ENCODE measurements at places on chromosomes 3 and 15. TPM values are rescaled to one million over a fixed set of nuclear protein-coding genes. Genes with fewer than 3 reads are reported as not detected.

GRCh38 chr3:150751781-150752263 lies 11.1 kb downstream of the SIAH2 start:
- no peak for DNase-seq

DNA sequence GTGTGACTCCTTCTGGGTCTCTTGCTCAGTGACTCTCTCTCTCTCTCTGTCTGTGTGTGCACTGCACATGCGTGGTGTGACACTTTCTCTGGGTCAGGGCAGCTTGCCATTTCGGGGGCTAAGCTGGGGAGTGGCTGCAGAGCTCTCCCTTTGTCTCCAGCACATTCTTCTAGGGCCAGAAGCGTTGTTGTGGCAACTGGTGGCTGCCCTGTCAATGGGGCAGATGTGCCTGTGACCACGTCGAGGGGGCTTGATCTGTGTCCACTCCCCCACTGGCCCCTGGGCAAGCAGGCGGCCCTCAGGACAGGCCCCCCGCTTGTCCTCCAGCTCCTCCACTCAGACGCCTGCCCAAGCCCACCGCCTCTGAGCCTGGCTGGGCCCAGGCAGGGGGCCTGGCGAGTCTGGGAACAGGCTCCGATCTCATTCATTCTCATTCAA lies 67.8 kb downstream of the WNT7A start:
- peak; percentile 29 for DNase-seq

- DNase-seq: no peak
Observed at GRCh38 chr3:16254916-16255315, 9.8 kb downstream of the DPH3 start.

DNA sequence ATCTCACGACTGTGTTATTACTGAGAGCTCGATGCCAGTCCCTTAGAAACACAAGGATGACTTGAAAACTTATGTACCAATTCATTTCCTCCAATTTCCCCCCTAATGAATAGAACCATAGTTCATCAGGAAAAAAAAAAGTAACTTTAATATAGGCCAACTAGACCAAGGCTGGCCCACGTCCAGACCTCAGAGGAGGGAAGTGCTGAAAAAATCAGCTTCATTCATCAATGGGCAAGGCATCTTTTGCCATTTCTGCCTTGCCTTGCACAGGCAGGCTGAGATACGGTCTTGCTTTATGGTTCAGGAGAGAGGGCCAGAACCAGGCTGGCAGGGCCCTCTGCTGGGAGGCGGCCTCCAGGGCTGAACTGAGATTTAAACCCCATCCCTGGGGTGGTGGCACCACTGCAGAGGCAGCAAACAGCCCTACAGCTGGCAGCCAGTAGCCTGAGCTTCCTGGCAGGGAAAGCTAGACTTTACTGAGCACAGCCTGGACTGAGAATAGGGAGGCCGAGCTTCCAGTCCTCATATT lies 104.1 kb upstream of the TNFAIP8L3 start:
- DNase-seq: no peak

GRCh38 chr3:15345608-15346137 lies 13.3 kb upstream of the SH3BP5 start:
- DNase-seq: no peak

DNA sequence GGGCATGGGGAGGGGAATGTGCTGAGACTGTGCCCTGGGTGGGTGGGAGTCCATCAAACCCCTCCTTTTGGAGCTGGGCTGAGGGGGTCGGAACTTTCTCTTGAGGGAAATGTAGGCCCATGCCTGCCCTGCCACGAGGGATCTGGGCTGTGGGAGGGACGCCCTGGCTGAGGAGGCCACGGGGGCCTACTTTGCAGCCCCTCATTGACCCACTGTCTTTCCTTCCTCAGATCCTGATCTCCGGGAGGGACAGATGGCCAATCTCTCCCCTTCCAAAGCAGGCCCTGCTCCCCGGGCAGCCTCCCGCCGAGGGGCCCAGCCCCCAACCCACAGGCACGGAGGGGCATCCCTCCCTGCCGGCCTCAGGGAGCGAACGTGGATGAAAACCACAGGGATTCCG lies 25.3 kb downstream of the LOXL1 start:
- no peak for DNase-seq

GRCh38 chr3:175798326-175798725 lies 939.2 kb downstream of the NAALADL2 start:
- DNase-seq: no peak

- DNase-seq: no peak
Observed at GRCh38 chr3:188531210-188531609, 377.3 kb downstream of the LPP start.

DNA sequence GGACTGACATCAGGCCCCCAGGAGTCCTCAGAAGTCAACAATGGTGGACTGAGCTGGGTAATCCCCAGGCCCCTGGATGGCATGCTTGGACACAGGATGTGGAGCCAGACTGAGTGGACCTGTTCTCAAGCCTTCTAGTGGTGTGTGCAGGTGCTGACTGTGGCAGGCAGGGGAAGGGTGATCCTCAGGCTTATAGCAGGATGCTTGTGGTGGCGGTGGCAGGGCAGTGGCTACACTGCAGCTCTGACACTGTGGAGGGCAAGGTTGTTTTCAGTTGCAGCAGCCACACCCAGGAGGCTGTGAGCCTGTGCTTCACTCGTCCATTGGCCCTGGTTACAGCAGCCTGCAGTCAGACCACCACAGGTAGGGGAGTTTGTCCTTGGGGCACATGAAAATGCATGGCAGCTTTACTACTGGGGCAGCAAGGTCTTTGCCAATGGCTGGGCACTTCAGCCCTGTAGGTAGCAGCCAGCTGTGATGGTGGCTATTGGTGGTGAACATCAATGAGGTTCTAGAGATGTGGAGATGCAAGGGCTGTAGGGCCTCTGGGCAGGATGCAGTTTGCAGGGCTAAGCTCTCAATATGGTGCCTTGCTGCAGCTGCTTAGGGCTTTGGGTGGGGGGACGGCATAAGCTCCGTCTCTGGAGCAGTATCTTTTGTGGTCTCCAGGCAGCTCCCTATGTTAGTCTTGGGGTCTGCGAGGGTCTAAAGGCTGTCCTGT lies 17.5 kb upstream of the MYO5A start:
- no peak for DNase-seq

- no peak for DNase-seq
Observed at GRCh38 chr15:47542312-47542989, 174.9 kb upstream of the SEMA6D start.

GRCh38 chr3:102614585-102614984 lies 179.8 kb downstream of the ZPLD1 start:
- no peak for DNase-seq

DNA sequence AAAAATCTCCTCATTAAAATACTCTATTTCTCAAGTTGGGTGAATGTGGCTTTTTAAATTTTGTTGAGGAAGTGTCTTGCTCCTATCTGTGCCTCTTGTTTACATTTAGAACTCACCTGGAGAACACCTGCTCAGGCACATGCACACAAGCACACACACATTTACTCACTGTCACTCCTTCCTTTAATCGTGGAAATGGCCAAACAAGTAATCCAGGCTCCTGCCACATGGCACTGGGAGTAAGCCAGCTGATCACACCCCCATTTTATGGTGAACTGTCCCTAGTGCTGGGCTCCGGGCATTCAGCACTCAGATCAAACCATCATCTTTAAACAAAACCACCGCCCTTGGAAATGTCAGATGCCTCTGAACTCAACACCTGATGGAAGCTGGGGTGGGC lies 204.7 kb upstream of the BHLHE40 start:
- no peak for DNase-seq

DNA sequence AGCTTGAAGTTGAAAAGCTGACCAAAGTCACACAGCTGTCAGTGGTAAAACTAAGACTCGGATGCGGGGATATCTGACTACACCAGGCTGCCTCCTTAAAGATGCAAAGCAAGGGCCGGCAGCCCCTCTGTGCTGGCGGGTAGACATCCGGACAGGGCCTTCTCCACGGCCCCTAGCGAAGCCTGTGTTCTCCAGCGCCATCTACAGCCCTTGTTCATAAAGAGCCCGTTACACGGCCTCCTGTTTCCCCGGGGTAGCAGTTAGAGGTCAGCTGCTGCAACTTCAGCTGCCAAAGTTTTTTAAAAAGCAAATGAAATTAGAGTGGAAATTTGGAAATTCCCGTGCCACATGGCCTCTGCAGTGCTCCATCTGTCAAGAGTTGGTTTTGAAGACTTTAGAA lies 383.0 kb downstream of the TBL1XR1 start:
- DNase-seq: peak; percentile 33

DNA sequence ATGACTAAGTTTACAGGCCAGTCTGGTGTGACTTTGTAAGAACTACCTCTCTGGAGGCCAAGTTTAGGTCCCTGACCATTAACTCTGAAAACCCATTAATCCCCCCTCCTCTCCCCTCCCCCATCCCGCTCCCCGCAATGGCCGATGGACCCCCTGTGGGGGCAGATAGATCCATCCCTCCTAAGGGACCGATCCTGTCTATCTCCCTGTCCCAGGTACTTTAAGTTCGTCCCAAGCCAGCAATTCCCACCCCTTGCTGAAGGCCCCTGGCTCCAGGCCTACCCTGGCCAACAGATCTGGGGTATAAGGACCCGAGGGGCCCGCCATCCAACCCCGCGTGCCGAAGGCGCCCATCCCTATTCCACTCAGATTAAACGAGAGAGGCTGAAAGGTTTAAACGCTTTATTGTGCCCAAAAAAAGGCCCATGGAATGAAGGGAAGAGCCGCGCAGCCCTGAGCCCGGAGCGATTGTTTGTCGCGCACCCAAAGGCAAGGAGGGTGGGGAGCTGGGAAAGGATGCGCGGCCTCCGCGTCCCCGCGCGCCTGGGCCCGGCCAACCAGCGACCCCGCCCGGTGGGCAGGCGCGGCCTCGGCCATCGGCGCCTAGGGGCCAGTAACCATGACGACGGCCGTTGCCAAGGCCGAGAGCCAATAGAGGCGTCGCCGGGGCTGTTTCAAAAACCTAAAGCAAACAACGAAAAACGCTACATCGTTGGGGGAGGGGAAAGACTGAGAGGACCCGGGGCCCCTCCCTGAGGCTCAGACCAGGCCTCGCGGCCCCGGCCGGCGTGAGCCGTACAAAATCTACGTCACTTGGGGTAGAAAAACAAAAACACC lies 35.9 kb downstream of the HMCES start:
- DNase-seq: peak; percentile 90

DNA sequence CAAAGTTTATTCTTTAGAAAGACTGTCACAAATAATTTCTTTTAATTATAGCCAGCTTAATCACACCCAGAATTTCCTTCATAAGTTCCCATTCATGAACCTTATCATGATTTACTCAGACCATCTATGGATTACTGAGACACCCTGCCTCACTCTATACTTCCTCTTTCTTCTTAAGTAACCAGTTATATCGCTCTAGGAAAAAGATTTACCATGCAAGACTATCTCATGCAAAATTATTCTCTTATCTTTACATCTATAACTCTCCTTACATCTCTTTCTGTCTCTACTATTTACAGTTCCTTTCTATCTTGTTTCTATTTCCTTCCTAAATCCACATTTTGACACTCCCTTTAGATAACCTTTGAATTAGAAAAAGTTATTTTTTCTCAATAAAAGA lies 316.8 kb downstream of the POLQ start:
- no peak for DNase-seq

DNA sequence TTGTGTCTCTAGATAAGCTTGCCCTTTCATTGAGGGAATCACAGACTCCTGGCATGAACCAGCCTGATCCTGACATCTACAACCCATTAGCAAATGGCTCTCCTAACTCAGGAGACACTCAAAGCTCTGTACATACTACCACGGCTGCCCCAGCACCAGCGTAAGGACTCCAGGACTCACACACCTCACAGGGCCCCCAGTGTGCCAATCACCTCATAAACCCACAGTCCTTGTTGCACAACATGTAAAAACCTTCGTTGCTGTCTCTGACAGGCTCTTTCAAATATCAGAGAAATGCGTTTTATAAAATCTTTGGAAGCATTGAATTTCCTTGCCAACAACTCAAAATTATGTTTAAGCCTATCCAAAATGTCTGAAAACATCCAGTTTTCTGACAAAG lies 7.3 kb downstream of the FYCO1 start:
- no peak for DNase-seq

- DNase-seq: no peak
Observed at GRCh38 chr15:38075466-38075865, 141.0 kb downstream of the TMCO5A start.

GRCh38 chr3:134325061-134325705 lies 49.1 kb downstream of the AMOTL2 start:
- DNase-seq: no peak

GRCh38 chr3:195164573-195165264 lies 106.2 kb downstream of the XXYLT1 start:
- no peak for DNase-seq

- DNase-seq: peak; percentile 72
Observed at GRCh38 chr15:89370120-89370977, 35.7 kb upstream of the POLG start.

- no peak for DNase-seq
Observed at GRCh38 chr3:51953445-51953844, 1.7 kb upstream of the GPR62 start.

- DNase-seq: peak; percentile 97
Observed at GRCh38 chr3:28103861-28104260, 137.6 kb upstream of the CMC1 start.

DNA sequence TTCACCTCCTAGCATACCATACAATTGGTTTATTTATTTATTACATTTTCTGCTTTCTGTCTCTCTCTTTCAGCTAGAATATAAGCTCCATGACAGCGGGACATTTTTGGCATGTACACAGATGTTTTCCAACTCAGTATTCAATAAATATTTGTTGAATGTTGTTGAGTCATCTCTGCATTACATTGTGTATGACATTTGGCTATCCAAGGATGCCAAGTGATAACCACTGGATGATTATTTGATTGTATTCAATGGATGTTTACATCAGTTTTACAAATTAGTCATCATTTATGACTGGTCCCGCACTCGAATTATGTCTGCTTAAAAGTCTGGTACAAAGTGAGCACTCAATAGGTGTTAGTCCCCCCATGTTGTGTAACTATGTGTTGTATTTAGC lies 49.5 kb upstream of the STXBP5L start:
- DNase-seq: no peak

DNA sequence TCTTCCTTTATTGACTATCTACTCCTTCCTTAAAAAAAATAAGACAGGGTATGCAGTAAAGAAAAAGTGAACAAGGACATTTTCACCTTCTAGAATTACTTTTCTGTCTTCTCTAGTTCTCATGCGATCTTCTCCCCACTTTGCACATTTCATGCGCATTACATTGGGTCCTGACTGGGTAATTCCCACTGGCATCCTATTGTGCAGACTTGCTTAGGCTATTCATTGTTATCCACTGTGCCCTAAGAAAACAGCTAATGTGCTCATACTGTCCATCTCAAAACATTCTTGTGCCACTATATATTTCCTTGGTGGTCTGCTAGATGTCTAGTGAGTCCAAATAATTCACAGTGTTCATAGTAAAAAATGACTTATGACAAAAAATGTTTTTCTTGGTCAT lies 447.4 kb upstream of the ROBO1 start:
- no peak for DNase-seq

Gene CGNL1
- total RNA-seq: 121 TPM

Gene STAC
- not detected for total RNA-seq

Gene PLA2G4E
- not detected for total RNA-seq

Gene CTXND1
- total RNA-seq: not detected

Gene SNAP23
- 122 TPM for total RNA-seq

Gene GADL1
- total RNA-seq: not detected

Gene GOLGA8J
- not detected for total RNA-seq

Gene NRROS
- total RNA-seq: 11.6 TPM

Measured in G401 (cell line).